ENCODE measurements at places on chromosomes 16 and 17.

DNA sequence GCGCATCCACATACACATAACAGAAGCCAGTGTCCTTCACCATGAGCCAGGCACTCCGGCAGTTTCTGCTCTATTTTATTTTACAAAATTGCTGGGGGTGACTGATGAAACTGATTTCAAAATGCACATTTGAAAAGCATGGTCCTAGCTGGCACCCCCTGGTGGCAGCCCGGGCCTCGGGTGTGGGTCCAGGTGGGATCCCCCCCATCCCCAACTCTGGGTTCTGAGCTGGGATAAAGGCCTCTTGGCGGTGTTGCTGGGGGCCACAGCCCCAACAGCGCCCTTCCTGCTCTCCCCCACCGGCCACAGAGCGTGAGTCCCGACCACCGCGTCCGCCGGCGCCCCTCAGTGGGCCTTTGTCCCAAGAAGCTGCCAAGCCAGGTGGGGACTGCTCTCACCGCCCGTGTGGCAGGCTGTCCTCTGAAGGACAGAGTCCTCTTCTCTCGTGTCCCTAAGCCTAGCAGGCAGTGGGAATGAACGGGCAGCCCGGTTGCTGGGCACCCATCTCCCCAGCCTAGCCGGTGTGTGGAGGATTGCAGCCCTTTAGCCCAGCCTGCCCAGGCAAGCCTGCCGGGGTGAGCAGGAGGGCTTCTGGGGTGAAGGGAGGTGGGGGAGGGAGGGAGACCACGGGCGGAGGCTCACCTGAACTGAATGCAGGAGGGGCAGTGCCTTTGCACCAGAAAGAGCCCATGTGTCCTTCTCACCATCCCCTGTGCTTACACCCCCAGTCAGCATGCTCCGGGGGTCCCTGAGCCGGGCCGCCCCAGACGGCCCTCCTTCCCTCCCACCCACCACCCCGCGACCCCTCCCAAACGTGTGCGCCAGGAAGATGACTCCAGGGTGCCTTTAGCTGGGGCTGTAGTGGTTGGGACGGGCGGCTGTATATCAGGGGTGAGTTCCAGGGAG is 898 bp downstream of the SNAI3 start:
- no peak for DNase-seq

DNA sequence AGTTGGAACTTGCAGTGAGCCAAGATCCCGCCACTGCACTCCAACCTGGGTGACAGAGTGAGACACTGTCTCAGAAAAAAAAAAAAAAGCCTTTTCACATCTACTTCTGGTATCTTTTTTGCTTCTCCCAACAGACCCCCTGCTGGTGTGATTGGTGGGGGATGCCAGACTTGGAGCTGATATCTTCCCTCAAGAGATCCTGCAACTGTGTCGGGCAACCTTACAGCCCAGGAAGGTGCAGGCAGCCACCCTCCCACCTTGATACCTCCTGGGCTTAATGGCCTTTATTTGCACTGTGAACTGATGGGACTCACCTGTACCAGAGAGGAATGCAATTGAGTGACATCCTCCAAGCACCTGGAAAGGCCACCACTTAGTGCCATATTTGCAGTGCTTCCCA is 142.3 kb downstream of the RGS9 start:
- DNase-seq: no peak

DNA sequence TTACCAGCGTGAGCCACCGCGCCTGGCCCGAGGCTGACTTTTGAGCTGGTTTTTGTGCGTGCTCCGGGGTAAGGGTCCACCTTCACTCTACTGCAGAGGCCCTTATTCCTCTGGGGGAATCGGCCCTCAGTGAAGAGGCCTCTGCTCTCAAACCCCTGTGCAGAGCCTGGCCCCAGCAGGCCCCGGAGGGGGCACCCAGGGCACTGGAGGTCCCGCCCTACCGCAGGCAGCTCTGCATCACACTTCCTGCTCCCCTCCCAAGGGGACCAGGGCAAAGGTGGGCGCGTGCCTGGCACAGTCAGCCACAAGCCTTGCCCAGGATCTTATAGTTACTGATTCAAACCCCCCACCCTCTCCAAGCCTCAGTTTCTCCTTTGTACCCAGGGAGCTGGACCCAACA is 3.6 kb upstream of the UBE2I start:
- DNase-seq: no peak

DNA sequence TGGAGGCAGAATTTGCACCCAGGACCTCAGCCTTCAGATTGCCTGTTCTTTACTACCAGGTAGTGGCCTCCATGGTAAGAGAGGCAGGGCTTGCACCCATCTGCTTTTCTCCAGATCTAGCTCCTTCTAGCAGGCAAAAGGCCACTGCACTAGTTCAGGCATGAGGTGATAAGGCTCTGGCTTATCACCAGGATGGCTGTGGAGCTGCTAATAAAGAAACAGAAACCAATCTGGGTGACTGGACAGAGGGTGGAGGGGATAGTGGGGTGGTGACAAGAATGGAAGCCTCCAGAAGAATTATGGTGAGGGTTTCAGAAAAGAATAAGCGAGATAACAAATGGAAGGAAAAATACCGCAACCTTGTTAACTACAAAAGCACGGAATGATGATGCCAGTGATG is 15.5 kb upstream of the SUPT4H1 start:
- no peak for DNase-seq

Data from frontal cortex (tissue), 4 donors.